Dermis blood vessel endothelial cell (primary cell): ENCODE measurements at places on chromosomes 11 and 22.

DNA sequence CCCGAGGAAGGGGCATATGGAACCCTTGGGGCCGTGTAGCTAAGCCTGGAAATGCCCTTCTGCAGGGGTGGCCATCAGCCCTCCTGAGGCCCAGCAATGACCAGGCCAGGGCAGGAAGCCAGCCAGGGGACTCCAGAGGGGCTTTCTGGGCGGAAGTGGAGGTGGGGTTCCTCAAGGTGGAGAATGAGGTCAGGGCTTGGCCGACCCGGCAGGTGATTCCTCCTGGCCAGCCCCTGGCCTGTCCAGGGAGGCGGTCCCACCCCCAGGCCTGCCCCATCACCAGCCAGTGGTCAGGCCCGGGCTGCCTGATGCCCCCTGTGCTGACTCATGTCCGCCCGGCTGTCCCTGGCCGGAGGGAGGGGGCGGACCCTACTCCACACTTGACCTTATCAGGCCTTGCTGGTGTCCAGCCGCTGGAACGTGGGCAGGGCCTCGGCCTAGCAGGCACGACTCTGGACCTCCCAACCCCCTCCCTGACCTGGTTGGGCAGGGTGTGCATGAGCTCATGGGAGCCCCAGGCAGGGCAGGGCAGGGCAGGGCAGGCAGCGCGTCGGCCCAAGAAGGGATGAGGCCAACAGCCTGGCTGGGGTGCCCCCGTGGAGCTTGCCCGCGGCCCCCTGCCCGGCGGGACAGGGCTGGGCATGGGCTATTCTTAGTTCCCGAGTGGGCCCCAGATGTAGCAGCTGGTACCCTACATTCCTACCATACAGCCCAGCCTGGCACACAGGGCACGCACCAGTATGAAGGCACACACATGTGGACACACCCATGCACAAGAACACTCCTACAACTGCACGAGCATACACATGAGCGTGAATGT lies 35.9 kb downstream of the RPL3 start:
- peak; percentile 96 for DNase-seq

- no peak for DNase-seq
Measured at GRCh38 chr11:68370211-68371111, 58.1 kb downstream of the LRP5 start.

- no peak for DNase-seq
Measured at GRCh38 chr11:29780756-29781155, 236.1 kb downstream of the KCNA4 start.

DNA sequence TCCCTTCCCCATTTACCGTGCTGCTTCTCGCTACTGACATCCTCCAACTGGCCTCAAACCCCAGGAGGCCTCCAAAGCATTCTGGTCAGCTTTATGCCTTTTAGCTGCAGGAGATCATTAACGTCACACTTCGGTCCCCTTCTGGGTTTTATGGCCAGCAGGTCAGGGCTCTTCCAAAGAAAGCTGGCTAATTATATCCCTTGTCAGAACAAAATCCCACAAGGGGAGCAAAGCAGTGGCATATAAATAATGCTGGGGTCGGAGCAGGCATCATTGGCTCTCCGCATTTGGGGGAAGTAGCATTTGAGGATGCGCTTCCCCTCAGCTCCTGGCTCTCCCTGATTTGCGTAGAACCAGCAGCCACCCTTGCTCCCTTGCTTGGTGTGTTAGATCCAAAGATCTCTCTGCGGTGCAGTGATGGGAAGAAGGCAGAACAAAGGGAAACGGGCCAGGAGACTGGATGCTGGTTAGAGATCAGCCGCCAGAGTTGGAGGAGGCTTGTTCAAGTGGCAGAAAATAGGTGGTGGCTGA lies 117.4 kb downstream of the DBX1 start:
- DNase-seq, result no peak

GRCh38 chr11:104917271-104918112 lies 19.2 kb upstream of the CASP12 start:
- no peak for DNase-seq

DNA sequence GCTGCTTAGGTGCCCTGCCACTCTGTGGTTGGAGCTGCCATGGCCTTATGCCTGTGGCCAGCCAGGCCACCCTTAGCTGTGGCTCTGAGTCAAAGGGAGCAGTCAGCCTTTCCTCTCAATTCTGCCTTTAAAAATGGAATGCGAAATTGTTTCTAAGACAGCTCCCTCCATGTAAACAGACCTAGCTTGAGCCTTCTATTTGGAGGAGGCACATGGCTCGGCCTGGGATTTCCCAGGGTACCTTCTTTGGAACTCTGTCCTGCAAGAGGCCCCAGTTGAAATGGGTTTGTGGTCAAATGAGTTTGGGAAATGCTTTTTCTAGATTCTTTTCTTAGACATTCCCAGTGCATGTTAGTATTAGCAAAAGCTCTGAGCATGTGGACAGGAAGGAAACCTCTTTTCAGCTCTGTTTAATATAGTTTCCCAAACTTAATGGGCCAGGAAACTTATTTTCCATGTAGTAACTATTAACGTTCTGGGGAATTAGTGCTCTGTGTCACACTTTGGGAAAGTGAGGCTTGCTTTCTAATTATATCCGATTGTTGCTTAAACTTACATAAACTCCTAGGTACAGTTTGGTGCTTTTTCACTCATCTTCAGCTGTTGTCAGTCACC lies 7.8 kb downstream of the PHOX2A start:
- peak; percentile 18 for DNase-seq

DNA sequence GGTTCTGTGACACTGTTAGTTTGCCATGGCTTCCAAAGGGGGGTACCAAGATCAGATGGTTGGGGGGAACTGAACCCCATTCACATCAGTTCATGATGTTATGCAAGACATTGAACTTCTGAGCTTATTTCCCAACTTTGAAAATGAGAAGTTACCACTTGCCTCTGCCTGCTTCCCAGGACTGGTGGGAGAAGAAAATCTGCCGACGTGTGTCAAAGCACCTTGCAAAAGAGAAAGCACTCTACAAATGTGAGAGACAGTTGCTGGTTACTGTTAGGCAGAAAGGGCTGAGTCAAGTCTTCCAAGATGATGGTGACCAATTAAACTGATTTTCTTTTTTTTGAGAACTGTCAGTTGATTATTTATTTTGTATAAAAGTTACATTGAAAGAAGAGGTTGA lies 45.6 kb downstream of the SMCO4 start:
- no peak for DNase-seq

DNA sequence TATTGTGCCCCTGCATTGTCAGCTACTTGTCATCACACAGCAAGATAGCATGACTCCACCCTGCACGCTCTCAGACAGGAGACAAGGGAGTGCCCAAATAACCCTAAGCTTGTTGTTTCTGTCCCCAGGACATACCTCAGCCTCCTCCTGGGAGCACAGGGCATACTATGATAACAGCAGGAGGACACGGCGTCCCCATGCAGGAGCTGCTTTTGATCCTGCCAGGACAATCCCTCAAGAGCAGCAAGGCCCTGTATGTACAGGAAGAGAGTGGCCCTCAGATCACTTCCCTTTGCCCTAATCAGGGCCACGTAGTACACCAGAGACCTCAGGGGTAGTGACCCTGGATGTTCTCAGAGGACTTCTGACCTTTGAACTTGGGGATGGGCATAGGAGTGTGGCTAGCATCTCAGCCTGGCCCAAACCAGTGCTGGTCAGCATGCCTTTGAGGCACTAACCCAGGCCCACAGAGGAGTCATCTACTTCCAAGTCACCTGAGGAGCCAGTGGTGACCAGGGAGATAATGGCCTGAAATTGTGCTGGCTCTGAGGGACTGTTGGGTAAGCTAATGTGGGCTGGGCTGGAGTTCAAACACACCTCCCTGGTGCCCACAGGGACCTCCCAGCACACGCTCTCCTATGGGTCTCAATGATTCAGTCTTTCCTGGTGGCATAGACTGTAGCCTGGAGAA lies 9.2 kb downstream of the APOA4 start:
- DNase-seq, result no peak

GRCh38 chr22:45318168-45318557 lies 8.4 kb downstream of the FAM118A start:
- peak; percentile 97 for DNase-seq

GRCh38 chr22:25627271-25627852 lies 62.9 kb downstream of the GRK3 start:
- no peak for DNase-seq

DNA sequence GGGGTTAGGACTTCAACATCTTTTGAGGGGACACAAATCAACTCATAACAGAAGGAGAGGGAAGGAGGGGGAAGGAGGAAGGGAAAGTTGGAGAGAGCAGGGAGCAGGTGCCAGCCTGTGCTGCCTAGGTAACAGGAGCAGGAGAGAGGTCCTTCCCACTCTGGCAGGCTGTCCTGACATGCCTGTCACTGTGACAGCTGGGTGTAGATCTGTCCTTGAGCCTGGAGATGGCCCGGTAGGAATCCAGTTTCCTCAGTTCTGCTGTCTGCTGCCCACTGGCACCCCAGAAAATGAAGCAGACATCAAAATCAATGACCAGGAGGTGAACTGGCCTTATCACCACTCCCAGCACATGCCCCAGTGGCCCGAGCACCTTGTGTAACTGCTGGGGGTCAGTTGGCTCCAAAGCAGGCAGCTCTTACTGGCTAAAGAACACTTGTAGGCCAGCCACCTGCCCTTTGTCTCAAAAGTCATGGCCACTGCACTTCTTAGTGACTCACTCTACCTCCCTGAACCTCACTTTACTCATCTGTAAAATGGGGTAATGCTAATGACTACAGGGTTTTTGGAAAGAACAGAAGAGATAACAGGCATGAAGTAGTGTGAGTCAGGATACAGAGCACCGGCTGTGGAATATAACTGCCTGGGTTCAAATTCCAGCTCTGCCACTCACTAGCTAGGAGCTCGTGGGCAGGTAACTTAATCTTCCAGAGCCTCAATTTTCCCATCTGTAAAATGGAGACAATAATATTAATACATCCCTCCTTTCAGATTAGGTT lies 8.0 kb upstream of the TSPAN18 start:
- no peak for DNase-seq

DNA sequence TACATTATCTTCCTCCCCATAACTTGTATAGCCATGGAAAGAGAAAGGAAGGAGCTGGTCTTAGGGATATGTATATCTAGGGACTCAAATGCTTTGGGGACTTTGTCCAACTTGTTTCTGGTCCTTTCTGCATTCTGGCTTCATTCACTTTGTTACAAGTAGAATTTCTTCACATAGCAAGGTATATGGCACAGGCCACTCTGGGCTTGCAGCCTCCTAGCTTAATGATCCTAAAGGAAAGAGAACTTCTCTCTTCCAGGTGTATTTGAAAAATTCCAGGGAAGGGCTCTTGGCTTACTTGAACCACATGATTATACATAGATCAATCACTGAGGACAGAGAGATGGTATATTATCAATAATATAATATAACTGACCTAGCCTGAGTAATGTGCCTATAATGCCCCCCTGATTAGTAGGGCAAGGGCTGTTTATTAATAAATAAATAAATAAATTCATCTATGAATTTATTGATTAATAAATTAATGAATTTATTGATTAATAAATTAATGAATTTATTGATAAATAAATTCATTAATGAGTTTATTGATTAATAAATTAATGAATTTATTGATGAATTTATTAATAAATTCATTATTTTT lies 48.2 kb upstream of the CEP295 start:
- no peak for DNase-seq

GRCh38 chr22:48438800-48439559 lies 1388.7 kb downstream of the BRD1 start:
- DNase-seq, result no peak
